SJSA1 (cell line): ENCODE measurements at places on chromosomes 5 and 9. TPM values are rescaled to one million over a fixed set of nuclear protein-coding genes. Genes with fewer than 3 reads are reported as not detected.

Gene NOXA1
- total RNA-seq: not detected in 2 replicates

Gene SLC4A9
- total RNA-seq: not detected in 2 replicates

Gene TEX53
- not detected in 2 replicates for total RNA-seq

Gene SPATA24
- total RNA-seq: 4.0 and 8.5 TPM in 2 replicates

Gene RAD1
- 57.6 and 58.6 TPM in 2 replicates for total RNA-seq

Gene CDX1
- total RNA-seq: 0.19 and 1.8 TPM in 2 replicates

Gene ELOVL7
- total RNA-seq: 0.05 TPM in 1 of 2 replicates, not detected in the other

Gene ZNF354C
- not detected in 2 replicates for total RNA-seq

Gene IFNK
- not detected in 2 replicates for total RNA-seq

- peaks cover 29% of the 10 kb centered on the region for H3K4me1 ChIP-seq
- no peak overlapping the region for H3K27ac ChIP-seq
- no peaks in the 10 kb centered on the region for H3K36me3 ChIP-seq
Measured at GRCh38 chr9:127318651-127319167, 54.1 kb downstream of the GARNL3 start.

GRCh38 chr9:93088656-93089015, 7.4 kb upstream of the CARD19 start:
- no peak for DNase-seq
- no peaks in the 10 kb centered on the region for H3K27me3 ChIP-seq
- no peaks in the 10 kb centered on the region for H3K36me3 ChIP-seq
- no peak overlapping the region for H3K27ac ChIP-seq
- H3K4me1 ChIP-seq: no peaks in the 10 kb centered on the region

DNA sequence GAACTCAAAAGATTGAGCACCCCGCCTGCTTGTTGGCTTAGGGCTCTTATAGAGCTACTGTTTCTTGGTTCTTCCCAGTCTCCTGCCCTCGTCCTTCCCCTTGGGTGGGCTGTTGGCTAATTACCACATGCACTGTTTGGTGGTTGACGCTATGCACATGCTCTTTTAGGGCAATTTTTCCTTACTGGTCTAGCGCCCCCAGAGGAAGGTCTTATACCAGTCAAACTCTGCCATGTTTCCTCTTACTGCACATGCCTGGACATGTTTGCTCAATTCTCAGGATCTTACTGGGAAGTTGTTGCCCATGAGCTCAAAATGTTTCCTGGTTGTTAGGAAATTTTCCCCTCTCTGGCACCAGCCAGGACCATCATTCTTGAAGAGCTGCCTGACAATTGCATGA, 101.9 kb downstream of the SLC28A3 start:
- no peak overlapping the region for H3K27ac ChIP-seq
- no peaks in the 10 kb centered on the region for H3K36me3 ChIP-seq
- H3K4me1 ChIP-seq: no peaks in the 10 kb centered on the region
- no peak for DNase-seq
- H3K27me3 ChIP-seq: no peaks in the 10 kb centered on the region

GRCh38 chr5:8062521-8062920, 193.6 kb downstream of the MTRR start:
- no peaks in the 10 kb centered on the region for H3K36me3 ChIP-seq
- no peaks in the 10 kb centered on the region for H3K4me1 ChIP-seq
- H3K4me3 ChIP-seq: no peak overlapping the region
- H3K27ac ChIP-seq: no peak overlapping the region

GRCh38 chr5:124289641-124290311, 456.7 kb downstream of the ZNF608 start:
- H3K27me3 ChIP-seq: no peaks in the 10 kb centered on the region
- no peaks in the 10 kb centered on the region for H3K4me1 ChIP-seq
- no peaks in the 10 kb centered on the region for H3K36me3 ChIP-seq
- H3K4me3 ChIP-seq: no peak overlapping the region

DNA sequence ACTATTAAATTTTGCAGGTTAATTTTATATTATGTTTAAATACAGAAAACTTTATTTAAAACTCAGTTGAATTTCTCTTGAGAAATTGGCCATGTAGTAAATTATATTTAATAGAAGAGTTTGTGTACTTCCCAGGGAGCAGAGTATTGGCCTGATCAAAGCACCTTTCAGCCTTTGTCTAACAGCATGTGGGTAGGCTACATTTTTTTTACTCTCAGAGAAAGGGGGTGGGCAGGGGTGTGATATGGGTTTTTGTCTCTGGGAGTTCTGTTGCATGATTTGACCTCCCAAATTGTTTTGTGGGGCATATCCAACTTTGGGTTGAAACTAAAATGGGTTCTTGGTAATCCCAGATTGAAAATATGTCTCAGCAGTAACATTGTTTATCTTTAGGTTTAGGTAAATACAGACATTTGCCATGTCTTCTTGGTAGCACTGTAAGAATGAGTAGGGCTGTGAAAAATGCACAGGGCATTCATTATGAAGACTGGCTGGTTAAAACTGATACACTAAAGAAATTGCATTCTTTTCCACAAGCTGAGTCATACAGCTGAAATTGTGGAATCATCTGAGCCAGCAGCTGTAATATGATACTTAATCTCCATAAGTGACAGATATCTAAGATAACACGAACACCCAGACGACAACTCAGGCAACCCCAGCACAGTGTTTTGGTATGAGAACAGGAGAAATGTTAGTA, 75.4 kb upstream of the CDKN2B start:
- H3K4me3 ChIP-seq: no peak overlapping the region
- no peaks in the 10 kb centered on the region for H3K36me3 ChIP-seq
- H3K4me1 ChIP-seq: peaks cover 43% of the 10 kb centered on the region
- no peaks in the 10 kb centered on the region for H3K27me3 ChIP-seq
- H3K27ac ChIP-seq: peak overlapping the region; percentile 82

GRCh38 chr5:22896152-22896551, 43.0 kb upstream of the CDH12 start:
- H3K4me1 ChIP-seq: no peaks in the 10 kb centered on the region
- no peak overlapping the region for H3K4me3 ChIP-seq
- DNase-seq: no peak
- H3K27me3 ChIP-seq: no peaks in the 10 kb centered on the region
- H3K36me3 ChIP-seq: no peaks in the 10 kb centered on the region

- H3K27ac ChIP-seq: no peak overlapping the region
- H3K4me1 ChIP-seq: no peaks in the 10 kb centered on the region
- H3K4me3 ChIP-seq: no peak overlapping the region
- no peaks in the 10 kb centered on the region for H3K36me3 ChIP-seq
- H3K27me3 ChIP-seq: no peaks in the 10 kb centered on the region
Measured at GRCh38 chr9:84502066-84502465, 161.5 kb upstream of the SLC28A3 start.

DNA sequence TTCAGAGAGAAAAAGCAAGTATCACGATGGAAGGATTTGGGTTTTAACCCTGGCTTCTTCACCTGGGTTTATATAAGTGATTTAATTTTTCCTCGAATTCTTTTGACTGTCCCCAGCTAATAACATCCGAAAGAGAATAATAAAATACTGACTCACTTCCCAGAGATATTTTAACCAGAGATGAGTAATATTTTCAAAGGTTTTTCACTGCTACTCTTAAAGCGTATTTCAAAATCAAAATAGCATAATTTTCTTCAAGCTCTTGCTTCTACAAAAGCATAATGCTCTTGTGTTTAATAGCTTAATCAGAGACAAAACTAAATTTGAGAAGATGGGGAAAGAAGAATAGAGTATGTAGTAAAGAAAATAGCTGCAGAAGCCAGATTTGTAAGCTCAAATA, 215.2 kb upstream of the PTGER4 start:
- peaks cover 12% of the 10 kb centered on the region for H3K4me1 ChIP-seq
- no peaks in the 10 kb centered on the region for H3K36me3 ChIP-seq
- H3K27ac ChIP-seq: no peak overlapping the region
- H3K27me3 ChIP-seq: no peaks in the 10 kb centered on the region

- peaks cover 14% of the 10 kb centered on the region for H3K36me3 ChIP-seq
- H3K4me1 ChIP-seq: no peaks in the 10 kb centered on the region
- H3K27ac ChIP-seq: no peak overlapping the region
- no peaks in the 10 kb centered on the region for H3K27me3 ChIP-seq
Measured at GRCh38 chr9:112411626-112412027, 31.7 kb downstream of the HSDL2 start.

GRCh38 chr5:151721087-151721646, 34.5 kb upstream of the SPARC start:
- H3K27me3 ChIP-seq: no peaks in the 10 kb centered on the region
- H3K36me3 ChIP-seq: no peaks in the 10 kb centered on the region
- peaks cover 31% of the 10 kb centered on the region for H3K4me1 ChIP-seq
- H3K27ac ChIP-seq: 0 out of 2 replicates have a peak overlapping the region, but pooled peaks have one; percentile 1
- H3K4me3 ChIP-seq: no peak overlapping the region
- DNase-seq: no peak

GRCh38 chr5:87109746-87110145, 157.9 kb upstream of the RASA1 start:
- H3K27me3 ChIP-seq: no peaks in the 10 kb centered on the region
- H3K36me3 ChIP-seq: no peaks in the 10 kb centered on the region
- H3K4me3 ChIP-seq: no peak overlapping the region
- H3K27ac ChIP-seq: no peak overlapping the region
- DNase-seq: no peak
- H3K4me1 ChIP-seq: peaks cover 22% of the 10 kb centered on the region

GRCh38 chr5:90477073-90477472, 2.4 kb downstream of the POLR3G start:
- no peak overlapping the region for H3K27ac ChIP-seq
- H3K36me3 ChIP-seq: 0 out of 2 replicates have a peak, but pooled peaks cover 4% of the 10 kb centered on the region
- H3K4me3 ChIP-seq: no peak overlapping the region

DNA sequence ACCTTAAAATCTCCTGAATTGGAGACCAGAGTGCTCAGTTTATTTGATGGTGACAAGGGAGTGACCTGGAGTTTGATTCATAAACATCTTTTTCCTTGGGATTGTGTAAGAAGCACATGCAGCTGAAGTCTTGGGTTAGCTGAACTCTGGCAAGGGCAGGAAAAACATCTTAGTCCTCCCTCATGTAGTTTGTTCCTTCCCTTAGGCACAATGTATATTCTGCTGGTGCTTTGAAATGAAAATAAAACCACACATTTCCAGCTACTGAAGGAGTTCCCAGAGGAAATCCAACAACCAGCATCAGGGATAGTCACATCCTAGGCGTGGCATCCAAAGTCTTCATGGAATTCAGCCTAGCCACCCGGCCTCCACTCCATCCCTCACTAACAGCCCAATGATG, 95.2 kb upstream of the PAPPA start:
- no peak overlapping the region for H3K4me3 ChIP-seq
- H3K27ac ChIP-seq: no peak overlapping the region
- no peaks in the 10 kb centered on the region for H3K27me3 ChIP-seq
- no peaks in the 10 kb centered on the region for H3K4me1 ChIP-seq
- DNase-seq: no peak

- H3K4me3 ChIP-seq: no peak overlapping the region
- H3K4me1 ChIP-seq: no peaks in the 10 kb centered on the region
- no peak overlapping the region for H3K27ac ChIP-seq
- no peaks in the 10 kb centered on the region for H3K27me3 ChIP-seq
- no peak for DNase-seq
Measured at GRCh38 chr5:143110591-143110990, 292.9 kb downstream of the NR3C1 start.

DNA sequence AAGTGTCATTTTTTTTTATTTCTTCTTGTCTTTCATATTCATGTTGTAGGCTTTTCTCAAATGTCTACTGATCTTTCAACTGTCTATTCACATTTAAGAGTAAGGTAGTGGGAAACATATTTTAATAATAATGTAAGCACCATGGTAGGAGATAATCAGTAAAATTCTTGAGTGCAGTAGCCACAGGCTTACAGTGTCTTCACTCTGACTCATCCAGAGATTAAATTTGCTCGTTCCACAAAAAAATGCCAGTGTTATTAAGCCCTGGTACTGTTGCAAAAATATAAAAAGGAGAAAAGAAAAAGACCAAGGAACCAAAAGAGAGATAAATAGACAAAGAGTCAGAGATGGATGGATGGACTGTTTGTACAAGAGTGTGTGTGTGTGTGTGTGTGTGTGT, 43.0 kb downstream of the PARP8 start:
- H3K4me3 ChIP-seq: no peak overlapping the region
- no peak for DNase-seq
- H3K27me3 ChIP-seq: no peaks in the 10 kb centered on the region
- H3K27ac ChIP-seq: no peak overlapping the region

DNA sequence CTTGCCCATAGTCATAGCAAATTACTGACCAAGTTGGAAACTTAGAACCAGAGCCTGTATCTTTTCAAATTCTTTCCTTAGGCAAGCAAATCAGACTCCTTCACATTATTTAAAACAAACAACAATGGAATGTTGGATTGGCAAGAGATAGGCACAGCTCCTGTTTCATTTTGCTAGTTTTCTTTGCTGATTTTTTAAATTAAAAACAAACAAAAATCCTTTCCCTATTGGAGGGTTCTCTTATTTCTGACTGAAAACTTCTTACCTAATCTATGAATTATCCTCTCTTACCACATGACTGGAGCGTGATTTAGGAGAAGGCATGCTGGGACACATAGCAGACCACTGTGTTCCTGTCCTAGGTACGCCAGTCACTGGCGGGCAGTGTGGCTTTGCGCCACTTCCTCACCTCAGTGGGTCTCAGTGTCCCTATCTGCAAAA, 63.0 kb downstream of the TTC39B start:
- H3K36me3 ChIP-seq: no peaks in the 10 kb centered on the region
- no peak for DNase-seq
- H3K4me3 ChIP-seq: no peak overlapping the region
- peaks cover 31% of the 10 kb centered on the region for H3K4me1 ChIP-seq
- no peak overlapping the region; the same call in 1 of the 2 replicates for H3K27ac ChIP-seq

DNA sequence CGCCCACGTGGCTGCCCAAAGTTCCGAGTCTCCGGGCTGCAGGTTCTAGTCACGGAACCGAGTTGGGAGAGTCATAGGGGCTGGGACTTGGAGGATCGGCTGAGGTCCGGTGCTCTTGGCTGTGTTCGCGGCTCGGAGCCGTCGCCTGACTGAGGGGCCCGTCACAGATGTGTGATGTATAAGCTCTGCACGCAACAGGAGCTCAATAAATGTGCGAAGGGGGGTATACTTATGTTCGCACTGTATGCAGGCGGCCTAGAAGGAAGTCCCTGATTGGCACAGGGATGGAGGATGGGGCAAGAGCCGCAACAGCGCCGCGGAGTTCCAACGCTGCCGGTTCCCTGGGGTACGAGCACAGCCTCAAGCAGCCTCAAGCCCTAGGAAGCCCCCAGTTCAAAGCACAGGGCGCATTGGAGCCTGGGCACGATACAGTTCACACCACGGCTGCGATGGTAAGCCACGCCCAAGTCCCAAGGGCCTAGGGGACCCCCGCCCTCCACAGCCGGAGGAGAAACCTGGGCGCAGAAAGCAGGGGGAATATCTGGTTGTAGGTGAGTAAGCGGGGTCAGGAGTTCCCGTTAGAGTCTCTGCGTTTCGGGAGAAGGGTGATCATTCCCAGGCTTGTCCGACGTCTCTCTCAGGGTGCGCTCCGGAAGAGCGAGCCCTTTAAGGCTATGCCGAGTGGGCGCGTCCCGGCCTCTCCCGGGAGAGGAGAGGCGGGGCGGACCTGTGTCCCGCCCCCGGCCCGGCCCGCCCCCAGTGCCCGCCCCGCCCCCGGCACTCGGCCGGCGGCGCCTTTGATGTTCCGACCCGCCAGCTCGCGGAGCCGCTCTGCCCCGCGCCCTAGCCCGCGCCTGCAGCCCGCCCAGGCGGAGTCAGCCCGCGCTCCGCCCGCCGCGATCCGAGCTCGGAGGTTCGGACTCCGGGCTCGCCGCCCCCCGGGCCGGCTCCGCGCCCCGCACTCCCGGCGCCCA, at the start of gene TCF7:
Gene TCF7 (plus strand): TSS at position 780 of the 974 bp plus-strand sequence. CDS start 226 bp downstream, outside the sequence.
- DNase-seq: peak; percentile 85
- peaks cover 48% of the 10 kb centered on the region for H3K4me1 ChIP-seq
- H3K27ac ChIP-seq: peak within 1 kb of the TSS; percentile 23
- H3K27me3 ChIP-seq: no peaks in the 10 kb centered on the region

GRCh38 chr9:94210616-94211603, 48.2 kb upstream of the ZNF169 start:
- no peaks in the 10 kb centered on the region for H3K27me3 ChIP-seq
- DNase-seq: no peak
- H3K4me1 ChIP-seq: no peaks in the 10 kb centered on the region
- H3K27ac ChIP-seq: no peak overlapping the region
- no peak overlapping the region for H3K4me3 ChIP-seq
- H3K36me3 ChIP-seq: no peaks in the 10 kb centered on the region
